Fibroblast of the conjunctiva (primary cell): ENCODE measurements at places on chromosomes 1 and 21.
A peak's percentile ranks its signal among the peaks of the same experiment; 100 is the strongest.

- DNase-seq: no peak
Measured at GRCh38 chr1:24846671-24847070, 83.4 kb downstream of the RUNX3 start.

GRCh38 chr21:43808832-43809251, 19.5 kb downstream of the RRP1 start:
- no peak for DNase-seq

DNA sequence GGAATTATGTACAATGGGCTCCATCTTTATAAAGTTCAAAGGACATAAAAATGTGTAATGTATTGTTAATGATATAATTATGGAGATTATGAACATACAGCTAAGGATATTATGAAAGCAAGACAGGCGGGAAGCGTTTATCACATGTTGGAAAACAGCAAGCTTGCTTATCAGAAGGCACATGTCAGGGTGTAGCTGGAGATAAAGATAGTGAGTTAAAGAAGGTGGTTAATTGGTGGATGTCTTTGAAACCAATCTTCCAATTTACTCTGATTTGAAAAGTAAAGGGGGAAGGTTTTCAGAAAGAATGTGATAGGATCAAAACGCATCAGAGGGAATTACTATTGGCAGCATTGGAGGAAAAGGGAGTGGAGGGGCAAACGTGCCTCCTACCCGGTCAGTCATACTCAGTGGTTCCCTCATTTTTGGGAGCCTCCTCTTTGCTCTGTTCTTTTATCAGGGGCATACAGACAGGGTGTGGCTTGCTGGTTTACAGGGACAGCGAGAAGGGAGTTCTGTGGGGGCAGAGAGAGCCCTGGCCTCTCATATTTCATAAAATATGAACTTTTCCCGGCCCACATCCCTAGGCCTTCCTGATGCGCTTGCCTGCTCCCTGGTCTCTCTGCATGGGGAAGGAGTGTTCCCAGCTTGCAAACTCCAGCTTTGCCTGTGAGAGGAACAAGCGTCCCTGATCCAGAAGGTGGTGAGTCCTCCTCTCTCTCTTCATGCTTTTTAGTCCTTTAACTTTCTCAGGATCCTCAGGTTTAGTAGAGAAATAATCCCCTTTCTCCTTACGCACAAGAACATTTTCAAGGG, 8.0 kb upstream of the SVBP start:
- no peak for DNase-seq

DNA sequence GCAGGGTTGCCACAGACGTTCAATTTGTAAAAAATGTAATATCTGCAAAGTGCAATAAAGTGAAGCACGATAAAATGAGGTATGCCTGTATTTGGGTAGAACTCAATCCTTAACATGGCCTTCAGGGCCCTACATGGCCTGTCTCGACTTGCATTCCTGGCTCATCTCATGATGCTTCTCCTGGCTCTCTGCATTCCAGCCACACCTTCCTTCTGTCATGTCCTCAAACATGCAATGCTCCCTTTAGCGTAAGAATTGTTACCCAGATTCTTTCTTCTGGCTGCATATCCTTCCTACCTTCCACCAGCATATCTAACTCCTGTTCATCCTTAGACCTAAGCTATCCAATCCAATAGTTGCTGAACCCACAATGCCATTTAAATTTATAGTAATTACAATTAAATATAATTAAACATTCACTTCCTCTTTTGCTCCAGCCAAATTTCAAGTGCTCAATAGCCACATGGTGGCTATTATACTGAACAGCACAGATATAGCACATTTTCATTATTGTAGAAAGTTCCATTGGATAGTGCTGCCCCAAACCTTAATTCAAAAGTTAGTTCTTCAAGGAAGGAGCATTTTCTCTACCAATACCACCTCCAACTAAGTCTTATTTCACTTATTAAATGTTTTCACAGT, 32.6 kb downstream of the FGGY start:
- DNase-seq: no peak

DNA sequence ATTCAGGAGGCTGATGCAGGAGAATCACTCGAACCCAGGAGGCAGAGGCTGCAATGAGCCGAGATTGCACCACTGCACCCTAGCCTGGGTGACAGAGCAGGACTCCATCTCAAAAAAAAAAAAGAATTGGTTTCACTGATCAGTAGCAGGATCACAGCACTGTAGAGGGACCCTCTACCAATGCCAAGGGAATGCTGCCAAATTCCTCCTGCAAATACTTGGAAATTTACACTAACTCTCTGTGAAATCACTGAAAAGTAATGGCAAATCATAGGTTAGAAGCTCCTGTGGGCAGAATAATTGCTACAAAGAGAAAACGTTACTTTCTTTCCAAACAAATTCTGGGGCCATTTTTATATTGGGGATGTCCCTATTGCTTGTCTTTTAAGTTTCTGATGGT, 6.7 kb upstream of the GPR25 start:
- no peak for DNase-seq

GRCh38 chr1:67100833-67101232, 33.9 kb downstream of the C1orf141 start:
- no peak for DNase-seq

DNA sequence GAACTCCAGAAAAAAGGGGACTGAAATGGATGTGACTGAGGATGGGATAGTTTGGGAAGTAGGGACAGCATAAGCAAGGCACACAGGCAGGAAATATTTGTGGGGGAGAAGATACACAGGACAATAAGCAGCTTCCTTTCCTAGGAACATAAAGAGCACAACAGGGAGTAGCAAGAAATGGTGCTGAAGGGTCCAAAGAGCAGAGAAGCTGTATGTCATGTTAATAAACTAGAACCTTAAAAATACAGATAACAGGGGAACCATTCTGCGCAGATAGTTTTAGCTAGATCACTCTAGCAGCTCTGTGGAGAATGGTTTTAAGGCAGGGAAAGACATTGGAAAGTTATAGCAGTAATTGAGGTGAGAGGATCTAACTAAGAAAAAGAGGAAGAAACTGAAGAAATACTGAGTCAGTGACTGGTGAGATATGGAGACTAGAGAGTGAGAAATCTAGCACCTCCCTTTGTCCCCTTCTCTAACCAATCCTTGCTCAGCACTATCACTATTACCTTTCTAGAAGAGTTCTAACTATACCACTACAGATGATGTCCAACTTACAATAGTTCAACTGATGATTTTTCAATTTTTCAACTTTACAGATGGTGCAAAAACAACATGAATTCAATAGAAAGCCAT, 95.0 kb downstream of the CDC42BPA start:
- DNase-seq: no peak

DNA sequence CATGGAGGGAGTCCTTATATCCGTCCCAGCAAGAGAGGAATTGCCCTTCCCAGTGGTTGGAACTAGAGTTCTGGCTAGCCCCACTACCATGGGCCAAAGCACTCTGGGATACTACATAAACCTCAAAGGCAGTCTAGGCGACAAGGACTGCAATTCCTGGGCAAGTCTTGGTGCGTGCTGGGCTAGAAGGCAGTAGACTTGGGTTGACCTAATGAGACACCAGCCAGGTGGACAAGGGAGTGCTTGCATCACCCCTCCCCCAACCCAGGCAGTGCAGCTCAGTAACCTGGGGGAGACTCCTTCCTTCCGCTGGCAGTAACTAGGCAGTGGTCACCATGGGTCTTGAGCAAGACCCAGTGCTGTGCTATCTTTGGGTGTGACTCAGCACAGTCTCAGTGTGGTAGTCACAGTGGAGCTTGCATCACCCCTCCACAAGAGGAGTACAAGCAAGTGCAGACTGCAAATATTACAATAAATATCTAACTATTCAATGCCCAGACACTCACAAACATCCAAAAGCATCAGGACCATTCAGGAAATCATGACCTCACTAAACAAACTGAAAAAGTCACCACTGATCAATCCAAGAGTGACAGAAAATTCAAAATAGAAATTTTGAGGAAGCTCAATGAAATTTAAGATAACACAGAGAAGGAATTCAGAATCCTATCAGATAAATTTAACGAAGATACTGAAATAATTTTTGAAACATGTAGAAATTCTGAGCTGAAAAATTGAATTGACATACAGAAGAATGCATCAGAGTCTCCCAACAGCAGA, 84.7 kb upstream of the LYPLAL1 start:
- peak; percentile 95 for DNase-seq

- DNase-seq: no peak
Measured at GRCh38 chr1:61852670-61853015, 110.4 kb downstream of the PATJ start.

DNA sequence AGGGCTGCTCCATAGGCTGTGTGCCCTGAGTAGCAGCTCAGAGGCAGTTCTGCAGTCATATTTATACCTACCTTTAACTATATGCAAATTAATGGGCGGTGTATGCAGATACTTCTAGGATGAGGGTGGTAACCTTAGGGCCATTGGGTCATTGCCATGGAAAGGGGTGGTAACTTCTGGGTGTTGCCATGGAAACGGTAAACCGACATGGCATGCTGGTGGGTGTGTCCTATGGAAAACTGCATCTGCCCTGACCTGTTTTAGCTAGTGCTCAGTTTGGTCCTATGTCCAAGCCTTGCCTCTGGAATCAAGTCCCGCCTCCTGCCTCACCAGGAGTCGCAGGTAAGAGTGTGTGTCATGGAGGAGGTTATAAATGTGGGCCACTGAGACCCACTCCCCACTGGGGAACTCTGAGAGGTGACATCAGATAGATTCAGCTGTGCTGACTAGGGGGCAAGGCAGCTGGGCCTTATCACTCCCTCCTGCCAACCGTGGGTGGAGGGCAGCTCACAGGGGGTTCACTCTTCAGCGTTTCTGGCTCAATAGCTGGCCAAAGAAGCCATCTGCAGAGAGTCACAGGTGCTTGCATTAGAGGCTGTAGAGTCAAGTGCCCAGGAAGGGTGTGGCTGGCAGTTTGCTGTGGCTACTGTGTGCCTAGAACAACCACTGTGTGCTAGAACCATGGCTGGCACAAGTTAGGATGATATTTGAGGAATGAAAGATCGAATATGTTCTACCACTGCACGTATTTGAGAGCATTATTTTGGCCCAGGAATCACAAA, 19.0 kb downstream of the BACE2 start:
- DNase-seq: no peak

- DNase-seq: no peak
Measured at GRCh38 chr1:211637066-211637465, 38.4 kb downstream of the NEK2 start.

- no peak for DNase-seq
Measured at GRCh38 chr1:31571340-31572295, 4.7 kb upstream of the TINAGL1 start.

GRCh38 chr1:43779266-43779665, 71.9 kb downstream of the ST3GAL3 start:
- no peak for DNase-seq

- DNase-seq: no peak
Measured at GRCh38 chr1:191517826-191518225, 640.4 kb upstream of the RGS18 start.

DNA sequence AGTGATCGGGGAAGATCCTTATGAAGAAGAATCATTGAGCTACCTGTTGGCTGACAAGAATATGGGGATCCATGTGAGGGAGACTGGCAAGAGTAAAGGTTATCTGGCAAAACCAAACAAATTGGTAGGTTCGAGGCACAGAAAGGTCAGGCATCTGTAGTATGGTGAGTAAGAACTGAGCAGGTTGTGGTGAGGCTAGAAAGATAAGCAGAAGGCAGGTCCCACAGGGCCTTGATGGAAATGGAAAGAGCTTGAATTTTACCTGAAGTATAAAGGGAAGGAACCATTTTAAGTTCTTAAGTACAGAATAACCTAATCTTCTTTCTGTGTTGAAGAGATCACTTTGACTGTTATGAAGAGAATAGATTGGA, 11.1 kb downstream of the PTPRC start:
- no peak for DNase-seq

DNA sequence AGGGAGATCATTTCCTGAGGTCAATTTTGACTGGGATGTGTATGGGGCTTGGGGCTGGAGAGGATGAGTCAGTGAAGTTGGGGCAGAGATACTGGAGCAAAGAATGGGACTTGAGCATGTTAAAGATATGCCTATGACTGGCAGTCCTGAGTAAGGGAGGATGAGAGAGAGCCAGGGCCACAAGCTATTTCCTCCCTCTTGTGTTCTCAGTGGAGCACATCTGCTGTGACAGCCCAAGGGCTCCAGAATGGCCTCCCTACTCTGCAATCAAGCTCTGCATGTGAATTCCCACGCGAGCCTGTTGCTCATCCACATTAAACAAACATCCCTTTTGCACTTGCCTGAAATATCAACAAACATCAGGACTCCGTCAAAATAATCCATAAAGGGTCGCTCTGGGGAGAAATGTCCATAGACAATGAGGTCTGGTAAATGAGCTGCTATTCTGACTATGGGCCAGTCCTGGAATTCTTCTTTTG, 9.2 kb downstream of the ADCY10 start:
- no peak for DNase-seq

GRCh38 chr1:230072866-230073265, 5.8 kb downstream of the GALNT2 start:
- no peak for DNase-seq

GRCh38 chr1:173043253-173043652, 7.5 kb downstream of the TNFSF18 start:
- no peak for DNase-seq

DNA sequence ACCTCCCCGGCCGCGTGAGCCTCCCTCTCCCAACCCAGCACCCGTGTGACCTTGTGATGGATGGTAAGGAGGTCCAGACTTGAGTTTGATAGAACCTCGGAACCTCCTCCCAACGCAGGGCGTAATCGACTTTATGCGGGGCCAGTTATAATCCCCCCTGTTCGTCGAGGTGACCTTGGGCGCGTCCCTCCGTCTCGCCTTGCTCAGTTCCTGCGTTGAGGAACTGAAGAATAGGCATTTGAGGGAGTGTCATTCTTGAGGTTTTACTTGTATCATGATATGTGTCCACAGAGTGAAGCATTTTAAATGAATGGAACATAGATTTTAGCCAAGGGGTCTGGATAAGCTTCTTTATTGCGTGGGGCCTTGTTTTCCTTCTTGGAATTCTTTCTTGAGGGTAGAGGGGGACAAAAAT, 433 bp downstream of the TIMM17A start:
- no peak for DNase-seq

DNA sequence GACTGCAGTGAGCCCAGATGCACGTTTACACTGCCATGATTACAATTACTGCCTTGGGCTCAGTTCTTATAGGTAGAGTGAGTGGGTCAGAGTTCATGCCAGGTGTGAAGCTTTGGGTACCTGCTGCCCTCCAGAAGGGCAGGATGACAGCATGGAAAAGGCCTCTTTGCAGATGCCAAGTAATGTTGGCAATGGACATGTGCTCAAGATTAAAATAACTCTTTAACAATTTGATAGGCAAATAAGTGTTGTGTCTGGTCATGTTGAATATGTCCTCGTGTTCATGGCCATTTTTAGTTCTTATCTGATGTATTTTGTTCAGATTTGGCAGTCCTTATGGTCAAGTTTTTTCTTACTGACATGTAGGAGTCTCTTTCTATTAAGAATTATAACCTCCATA, 34.8 kb downstream of the S100B start:
- DNase-seq: no peak

DNA sequence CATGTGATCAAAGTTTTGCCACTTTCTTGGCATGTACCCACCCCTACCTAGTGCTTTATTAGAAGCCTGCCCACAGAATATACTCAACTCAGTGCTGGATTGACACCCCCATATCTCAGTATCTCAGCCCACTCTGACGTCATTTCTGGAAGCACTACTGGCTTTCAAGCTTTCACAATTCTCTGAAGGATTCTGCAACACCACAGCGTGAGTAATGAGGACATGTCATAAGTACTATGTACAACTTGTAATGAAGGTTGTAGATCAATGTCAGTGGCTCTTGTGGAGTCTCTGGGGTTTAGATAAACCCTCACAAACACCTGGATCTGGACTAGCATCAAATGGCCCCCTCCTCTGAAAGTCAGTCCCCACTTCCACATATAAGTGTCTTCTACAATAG, 57.2 kb downstream of the TNFSF4 start:
- peak; percentile 36 for DNase-seq

- DNase-seq: no peak
Measured at GRCh38 chr1:101484689-101485338, 248.0 kb downstream of the S1PR1 start.
